ENCODE measurements at places on chromosomes 2 and 18.

- DNase-seq = peak; percentile 13
These were observed 594 bp downstream of the FAM161A start for GRCh38 chr2:61853086-61853846.

- no peak for DNase-seq
These were observed 26.1 kb upstream of the MAL start for GRCh38 chr2:94999431-94999883.

GRCh38 chr2:55804535-55804934 lies 110.9 kb upstream of the PNPT1 start:
- DNase-seq = no peak

DNA sequence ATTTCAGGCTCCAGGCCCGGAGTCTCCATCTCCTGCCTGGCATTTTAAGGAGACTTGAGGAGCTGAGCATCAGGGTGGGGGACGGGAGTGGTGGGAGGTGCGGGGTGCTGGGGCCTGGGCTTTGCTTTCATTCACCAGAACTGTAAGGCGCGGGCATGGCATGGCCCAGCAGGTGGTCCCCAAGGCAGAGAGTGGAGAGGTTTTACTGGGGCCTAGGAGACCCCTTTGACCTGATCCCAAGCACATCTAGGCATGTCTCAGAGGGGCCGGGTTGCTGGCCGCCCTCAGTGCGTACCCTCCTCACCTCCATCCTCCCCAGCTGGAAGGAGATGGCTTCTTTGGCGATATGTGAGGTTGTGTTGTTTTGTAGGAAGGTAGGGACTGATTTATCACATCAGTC lies 172.5 kb downstream of the KLHL29 start:
- DNase-seq = no peak

DNA sequence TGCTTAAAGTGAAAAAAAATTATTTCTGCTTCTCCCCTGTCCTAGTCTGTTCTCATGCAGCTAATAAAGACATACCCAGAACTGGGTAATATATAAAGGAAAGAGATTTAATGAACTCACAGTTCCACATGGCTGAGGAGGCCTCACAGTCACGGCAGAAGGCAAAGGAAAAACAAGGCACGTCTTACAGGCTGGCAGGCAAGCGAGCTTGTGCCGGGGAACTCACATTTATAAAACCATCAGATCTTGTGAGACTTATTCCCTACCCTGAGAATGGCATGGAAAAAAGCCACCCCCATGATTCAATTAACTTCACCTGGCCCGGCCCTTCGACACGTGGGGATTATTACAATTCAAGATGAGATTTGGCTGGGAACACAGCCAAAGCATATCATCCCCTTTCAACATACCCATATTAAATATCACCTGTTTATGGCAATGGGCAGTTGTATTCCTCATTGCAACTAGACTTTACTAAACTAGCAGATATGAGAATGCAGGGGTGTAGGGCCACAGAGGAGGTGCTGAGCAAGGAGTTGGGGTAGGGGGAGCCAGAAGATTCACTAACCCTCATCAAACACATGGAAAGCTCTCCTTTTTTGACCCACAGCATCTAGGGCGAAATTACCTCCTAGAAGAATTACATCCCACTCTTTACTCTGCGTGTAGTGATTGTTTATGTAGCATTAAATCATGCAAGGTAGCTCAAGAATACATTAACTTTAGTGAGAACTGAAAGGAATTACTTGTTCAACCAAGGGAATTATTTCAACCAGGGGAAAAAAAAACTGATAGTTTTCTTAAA lies 183.3 kb upstream of the DOK6 start:
- DNase-seq = no peak

DNA sequence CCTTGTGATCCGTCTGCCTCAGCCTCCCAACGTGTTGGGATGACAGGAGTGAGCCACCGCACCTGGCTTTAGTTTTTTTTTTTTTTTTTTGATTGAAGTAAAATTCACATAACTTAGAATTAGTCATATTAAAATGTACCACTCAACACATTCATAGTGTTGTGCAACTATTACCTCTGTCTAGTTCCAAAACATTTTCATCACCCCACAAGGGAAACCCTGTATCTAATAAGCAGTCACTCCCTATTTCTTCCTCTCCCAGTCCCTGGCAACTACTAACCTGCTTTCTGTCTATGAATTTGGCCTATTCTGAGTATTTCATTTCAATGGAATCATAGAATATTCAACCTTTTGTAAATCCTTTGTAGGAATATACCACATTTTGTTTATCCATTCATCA lies 123.9 kb upstream of the FAM117B start:
- peak; percentile 38 for DNase-seq

- DNase-seq = peak; percentile 3
These were observed 79.0 kb downstream of the TMEM18 start for GRCh38 chr2:598058-598802.

GRCh38 chr2:174338671-174339560 lies 4.2 kb downstream of the SP9 start:
- no peak for DNase-seq

All from LHCN-M2 (cell line).